Neural crest cell (in vitro differentiated cells): ENCODE measurements at places on chromosomes 2 and 18. TPM values are rescaled to one million over a fixed set of nuclear protein-coding genes. Genes with fewer than 3 reads are reported as not detected.

GRCh38 chr2:181459621-181460021 lies 2.4 kb downstream of the ITGA4 start:
- no peak for DNase-seq

GRCh38 chr2:43513216-43513615 lies 82.6 kb downstream of the THADA start:
- no peak for DNase-seq

- no peak for DNase-seq
Measured at GRCh38 chr2:128685841-128686496, 367.3 kb upstream of the HS6ST1 start.

DNA sequence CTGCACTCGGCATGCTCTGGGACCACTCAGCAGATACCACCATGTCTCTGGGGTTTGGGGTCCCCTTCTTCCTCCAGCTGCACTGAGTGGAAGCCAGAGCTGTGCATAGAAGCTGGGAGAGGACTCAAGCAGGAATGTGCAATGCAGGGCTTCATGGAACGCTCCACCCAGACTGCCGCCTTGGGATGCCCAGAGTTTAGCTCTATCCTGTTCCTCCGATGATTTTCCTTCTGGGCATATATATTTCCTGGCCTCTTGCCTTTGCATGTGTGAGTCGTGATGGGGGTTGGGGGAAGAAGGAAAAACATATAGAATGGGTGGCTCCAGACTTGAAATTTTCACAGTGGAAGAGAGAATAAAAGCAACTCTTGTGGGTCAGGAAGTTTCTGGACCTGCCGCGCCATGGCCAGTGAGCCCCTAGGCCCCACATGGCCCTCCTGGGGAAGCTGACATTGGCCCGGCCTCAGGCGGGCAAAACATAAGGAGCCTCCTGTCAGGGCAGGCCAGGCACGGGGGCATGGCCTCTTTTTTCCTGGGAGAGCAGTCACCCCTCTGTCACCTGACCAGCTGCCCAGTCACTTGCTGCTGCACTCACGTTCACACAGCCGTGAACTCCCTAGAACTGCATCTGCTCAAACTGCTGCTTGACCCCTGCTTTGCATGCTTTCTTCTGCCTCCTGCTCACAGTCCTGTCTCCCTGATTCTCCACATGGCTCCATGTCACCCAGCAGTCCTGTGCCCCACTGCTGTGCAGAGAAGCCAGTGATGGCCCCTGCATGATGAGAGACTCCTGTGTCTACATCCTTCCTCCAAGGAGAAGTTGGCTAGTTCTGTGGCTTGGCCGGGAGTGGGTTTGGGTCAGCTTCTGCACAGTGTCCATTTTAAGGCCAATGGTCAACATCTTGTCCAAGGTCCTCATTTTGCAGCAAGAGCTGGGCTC lies 197.8 kb downstream of the CTIF start:
- no peak for DNase-seq

DNA sequence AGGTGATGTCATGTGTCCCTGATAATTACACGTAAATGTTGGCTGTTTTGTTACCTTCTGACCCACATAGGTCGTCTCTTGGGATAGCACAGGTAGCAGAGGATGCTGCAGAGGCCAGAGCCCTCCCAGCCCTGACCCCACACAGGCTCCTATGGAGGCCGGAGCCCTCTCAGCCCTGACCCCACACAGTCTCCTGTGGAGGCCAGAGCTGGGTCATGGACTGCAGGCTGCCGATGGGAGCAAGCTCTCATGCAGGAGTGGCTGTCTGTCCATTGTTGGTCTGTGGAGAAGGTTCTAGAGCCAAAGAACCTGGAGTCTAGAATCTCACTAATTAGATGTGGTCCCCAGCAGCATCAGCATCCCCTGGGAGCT lies 155.5 kb downstream of the LDLRAD4 start:
- no peak for DNase-seq

DSG1 gene
- total RNA-seq, result not detected in 2 replicates
